Activated CD8-positive, alpha-beta memory T cell treated with anti-CD3 and anti-CD28 coated beads, Interleukin-2, amount 10 ng/mL, durations not matched to agents 7 days and 5 days (primary cell): ENCODE measurements at places on chromosomes 13 and 19. TPM values are rescaled to one million over a fixed set of nuclear protein-coding genes. Genes with fewer than 3 reads are reported as not detected.
A peak's percentile ranks its signal among the peaks of the same experiment; 100 is the strongest.

DNA sequence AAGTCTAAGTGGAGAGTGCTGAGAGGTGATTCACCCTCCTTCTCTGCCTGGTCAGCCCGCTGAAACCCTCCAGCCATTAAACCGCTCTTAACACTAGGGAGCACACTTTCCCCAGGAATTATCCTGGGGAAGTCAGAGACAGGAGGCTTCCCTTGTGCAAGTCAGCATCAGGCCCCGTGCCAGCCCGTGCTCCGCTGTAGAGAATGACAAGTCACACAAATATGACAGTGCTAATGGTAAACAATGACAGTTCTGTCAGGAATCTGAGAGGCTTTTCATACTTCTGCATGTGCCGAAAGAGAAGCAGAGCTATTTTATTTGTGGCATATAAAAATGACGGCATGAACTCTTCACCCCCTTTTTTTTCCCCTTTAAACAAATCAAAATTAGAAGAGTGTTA is 816.9 kb upstream of the SLC10A2 start:
- no peak for DNase-seq

DNA sequence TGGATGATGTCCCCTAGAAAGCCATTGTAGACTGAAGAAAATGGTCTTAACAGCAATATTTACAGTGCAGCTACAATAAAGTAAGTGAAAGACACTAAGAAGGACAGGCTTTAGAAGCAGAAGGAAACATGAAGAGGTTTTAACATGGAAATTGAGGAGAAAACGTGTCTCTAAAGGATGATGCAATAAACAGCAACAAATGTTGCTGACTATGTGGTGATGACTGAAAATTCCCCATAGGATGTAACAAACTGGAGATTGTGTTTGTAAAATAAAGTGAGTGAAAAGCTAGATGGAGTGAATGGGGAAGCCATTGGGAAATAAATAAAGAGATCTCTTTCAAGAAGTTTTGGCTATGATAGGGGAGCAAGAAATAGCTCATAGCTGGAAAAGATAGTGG is 186.7 kb upstream of the IPO5 start:
- no peak for DNase-seq

CRX gene
- not detected for total RNA-seq

- DNase-seq: peak; percentile 81
Measured at GRCh38 chr19:15551293-15552004, 43.1 kb downstream of the CYP4F22 start.

- DNase-seq: no peak
Measured at GRCh38 chr19:33752018-33752800, 44.5 kb upstream of the KCTD15 start.

DNA sequence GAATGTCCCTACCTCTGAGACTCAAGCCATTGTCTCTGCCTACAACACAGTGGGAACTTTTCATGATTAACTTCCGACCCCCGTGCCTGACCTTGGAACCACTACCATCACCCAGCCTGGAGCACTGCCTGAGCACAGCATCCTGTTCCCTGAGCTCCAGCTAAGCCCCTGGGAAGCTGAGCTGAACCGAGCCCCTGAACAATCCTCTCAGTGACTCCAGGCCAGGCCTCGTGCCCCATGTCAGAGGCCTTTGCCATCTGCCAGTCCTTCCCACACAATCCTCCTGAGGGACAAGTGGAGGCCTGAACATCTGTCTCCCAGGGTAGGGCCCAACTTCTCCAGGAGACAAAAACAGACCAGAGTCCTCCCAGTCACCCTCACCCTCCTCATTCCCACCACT is 17.5 kb downstream of the CEACAM3 start:
- DNase-seq: no peak

- DNase-seq: no peak
Measured at GRCh38 chr19:42038666-42039065, 31.3 kb downstream of the GRIK5 start.

TUBB4A gene
- 8.1 TPM for total RNA-seq

FCAR gene
- total RNA-seq: not detected

GRCh38 chr19:2248136-2249009 is 750 bp upstream of the AMH start:
- no peak for DNase-seq

DNA sequence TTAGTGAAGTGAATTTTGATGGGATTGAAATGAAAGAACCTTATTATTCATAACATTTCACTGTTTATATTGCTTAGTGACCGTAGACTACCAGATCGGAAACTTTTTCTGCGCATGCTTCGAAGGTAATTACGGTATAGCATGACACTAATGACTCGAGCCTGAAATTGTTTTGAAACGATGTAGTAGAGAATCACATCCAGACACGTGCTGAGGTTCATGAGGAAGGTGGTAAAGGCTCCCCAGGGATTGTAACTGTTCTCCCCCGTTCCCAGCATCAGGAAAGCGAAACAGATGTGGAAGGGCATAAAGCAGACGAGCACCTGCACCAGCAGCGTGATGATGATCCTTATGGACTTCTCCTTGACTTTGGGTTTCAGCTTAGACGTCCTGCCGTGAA is 3.3 kb downstream of the GPR18 start:
- no peak for DNase-seq

DNA sequence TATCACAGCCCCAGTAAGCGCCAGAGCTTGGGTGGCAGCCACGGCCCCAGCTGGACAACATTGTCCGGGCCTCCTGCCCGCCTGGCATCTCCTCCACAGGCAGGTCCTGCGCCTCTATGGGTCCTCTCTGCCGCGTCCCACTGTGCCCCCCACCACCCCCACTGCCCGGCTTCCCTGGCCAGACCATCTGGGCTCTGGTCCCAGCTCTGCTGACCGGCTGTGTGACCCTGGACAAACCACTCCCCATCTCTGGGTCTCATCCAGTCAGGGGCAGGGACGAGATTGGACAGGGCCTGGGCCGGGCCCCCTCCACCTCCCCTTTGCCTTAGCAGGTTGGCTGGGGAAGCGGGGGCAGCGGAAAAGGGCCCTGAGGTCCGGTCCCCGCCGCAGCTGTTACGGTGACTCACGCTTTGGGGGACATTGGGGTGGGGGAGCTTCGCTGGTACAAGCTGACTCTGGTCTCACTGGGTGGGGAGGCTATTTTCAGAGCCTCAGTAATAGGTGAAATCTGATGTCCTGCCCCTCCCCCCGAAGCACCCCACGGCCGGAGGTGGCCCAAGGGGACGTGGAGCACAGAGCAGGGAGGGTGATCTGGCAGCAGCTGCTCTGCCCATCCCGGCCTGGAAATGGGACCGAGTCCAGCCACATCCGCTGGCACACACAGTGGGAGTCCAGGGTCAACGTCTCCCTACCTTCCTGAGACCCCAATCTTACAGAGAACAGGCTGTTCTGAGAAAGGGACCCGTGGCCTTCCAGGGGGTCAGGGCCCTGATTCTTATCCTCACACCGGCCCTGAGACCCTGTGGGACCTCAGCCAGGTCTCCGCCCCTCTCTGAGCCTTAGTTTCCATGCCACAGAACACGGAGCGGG is 9.1 kb downstream of the NFIC start:
- DNase-seq: no peak

IFNL1 gene
- total RNA-seq: 0.70 TPM

DNA sequence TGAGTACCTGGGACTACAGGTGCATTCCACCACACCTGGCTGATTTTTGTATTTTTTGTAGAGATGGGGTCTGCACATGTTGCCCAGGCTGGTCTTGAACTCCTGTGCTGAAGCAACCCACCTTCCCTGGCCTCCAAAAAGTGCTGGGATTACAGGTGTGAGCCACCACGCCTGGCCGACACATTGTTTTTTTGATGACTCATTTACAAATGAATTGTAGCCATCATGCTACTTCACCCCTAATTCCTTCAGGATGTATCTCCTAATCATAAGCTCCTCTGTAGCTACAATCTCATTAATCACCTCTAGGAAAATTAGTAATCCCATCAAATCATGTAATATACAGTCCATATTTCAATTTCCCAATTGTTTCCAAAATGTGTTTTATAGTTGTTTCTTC is 17.9 kb downstream of the RELB start:
- no peak for DNase-seq

- DNase-seq: no peak
Measured at GRCh38 chr13:85590231-85590931, 208.8 kb downstream of the SLITRK6 start.

ZNF730 gene
- 0.50 TPM for total RNA-seq

DNA sequence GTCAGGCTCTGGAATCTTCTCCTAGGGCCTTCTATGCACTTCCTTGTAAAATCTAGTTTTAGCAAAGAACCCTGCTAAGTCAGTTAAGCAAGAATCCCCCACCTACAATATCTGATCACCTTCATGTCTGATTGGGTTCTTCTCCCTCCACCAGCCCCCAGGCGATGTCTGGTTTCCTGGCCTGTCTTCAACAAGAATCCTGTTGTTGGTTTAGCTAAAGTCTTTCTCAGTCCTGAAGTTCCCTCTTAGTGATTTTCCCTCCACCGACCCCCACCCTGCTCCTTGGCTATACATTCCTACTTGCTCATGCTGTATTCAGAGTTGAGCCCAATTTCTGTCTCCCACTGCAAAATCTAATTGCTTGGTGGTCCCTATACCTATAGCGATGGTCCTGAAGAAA is 35.2 kb upstream of the SLC46A3 start:
- DNase-seq: no peak

URAD gene
- total RNA-seq: not detected
